GM03348 (cell line): ENCODE measurements at places on chromosomes 11 and 22.

- no peak for DNase-seq
Observed at GRCh38 chr11:76284161-76284560, 77.9 kb upstream of the WNT11 start.

DNA sequence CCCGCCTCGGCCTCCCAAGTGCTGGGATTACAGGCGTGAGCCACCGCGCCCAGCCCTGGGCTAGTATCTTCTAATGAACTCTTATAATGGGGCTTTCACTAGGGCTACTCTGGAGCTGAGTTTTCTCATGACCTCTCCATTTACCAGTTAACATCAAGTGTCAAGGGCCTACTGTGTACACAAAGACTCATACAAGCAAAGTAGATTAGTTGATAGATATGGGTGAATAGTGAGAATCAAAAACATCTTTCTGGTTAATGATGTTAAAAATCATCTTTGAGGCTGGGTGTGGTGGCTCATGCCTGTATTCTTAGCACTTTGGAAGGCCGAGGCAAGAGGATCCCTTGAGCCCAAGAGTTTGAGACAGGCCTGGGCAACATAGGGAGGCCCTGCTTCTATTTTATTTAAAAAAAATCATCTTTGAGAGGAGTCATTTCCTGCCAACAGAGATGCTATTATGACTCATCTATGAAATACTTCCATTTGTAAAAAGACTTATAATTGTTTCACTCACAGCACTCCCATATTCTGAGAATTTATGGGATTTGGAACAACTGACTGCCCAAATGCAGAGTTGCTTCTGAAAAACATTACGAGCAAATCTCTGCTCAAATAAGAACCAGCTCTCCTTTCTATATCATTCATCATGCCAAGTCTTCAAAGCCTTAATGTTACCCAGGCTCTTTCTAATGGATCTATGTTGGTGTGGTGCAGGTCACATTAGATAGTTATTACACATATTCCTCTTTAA lies 57.0 kb downstream of the GDPD4 start:
- peak; percentile 78 for DNase-seq

DNA sequence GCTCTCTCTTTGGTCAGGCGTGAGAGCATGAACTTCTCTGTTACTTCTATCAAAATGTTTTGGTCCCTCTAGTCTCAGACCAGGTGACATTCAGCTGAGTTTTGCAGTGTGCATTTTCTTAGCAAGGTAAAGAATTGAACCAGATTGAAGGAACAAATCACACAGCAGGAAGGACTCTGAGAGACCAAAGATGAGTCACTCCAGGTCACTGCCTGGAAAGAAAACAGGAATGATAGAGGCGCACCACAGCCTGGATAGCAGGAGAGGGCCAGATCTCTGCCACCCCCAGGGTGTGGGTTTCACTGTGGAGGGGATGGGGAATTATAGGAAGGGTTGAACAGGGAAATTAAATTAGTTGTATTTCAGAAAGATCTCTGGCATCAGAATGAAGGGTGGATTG lies 788.3 kb downstream of the NTM start:
- DNase-seq = peak; percentile 36

DNA sequence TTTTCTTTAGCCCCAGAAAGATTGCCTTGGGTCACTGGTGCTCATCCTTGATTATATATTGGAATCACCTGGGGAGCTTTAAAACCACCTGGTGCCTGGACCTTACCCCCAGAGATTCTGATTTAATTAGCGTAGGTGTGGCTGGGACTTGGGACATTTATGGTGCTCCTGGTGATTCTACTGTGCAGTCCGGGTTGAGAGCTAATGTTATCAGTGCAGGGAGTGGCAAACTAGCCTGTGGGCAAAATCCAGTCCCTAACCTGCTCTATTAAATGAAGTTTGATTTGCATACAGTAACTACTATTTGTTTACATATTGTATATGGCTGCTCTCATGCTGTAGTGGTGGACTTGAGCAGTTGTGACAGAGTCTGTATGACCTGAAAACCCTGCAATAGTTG lies 134.0 kb upstream of the SORL1-AS1 start:
- no peak for DNase-seq

DNA sequence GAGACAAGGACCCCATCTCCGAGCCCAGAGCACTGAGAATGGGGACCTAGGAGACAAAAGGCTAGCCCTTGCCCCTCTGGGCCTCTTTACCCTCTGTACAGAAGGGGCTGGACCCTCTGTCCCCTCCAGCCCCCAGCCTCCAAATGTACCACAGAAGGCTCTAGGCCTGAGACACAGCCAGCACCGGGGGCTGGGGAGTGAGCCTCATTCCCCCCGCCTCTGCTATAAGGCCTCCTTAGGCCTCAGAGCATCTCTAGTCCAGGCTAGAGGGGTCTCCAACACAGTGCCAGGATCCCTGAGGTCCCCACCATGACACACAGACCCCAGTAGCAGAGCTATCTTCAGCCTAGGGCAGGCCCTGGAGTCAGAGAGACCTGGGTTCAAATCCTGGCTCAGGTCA lies 4.8 kb downstream of the SMTN start:
- DNase-seq = no peak

DNA sequence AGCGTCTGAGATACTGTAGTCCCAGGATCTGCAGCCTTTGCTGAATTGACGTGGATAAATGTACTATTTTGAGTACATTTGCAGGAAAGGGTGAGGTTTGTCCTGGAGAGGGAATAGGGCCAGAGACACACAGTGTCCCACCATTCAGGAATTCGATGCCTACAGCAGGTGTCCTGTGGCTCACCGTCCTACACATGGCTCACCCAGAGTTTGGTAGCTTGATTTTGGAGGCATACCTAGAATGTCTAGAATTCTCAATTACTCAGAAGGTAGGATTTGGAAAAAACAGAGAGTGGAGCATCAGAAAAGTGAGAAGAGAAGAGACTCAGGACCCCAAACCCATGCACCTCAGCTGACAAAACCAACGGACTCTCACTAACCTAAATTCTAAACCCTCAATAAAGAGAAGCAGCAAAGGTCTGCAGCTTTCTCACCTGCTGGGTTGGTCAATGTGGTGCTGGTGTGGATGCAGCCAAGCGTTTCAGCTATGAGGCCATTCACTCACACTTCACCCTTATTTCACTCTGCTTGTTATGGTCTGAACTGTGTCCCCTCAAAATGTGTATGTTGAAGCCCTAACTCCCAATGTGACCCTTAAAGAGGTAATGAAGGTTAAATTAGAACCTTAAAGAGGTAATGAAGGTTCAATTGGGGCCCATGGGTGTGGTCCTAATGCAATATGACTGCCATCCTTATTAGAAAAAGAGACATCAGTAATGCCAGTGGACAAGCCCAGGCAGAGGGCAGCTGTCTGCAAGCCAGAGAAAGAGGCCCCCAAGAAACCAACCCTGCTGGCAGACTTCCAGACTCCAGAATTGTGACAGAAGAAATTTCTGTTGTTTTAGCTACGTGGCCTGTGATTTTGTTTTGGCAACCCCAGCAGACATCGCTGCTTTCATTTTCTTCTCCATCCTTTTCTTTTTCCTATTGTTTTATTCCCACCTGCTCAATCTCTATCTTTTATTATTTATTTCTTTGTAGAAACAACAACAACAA lies 187.8 kb downstream of the SNX19 start:
- no peak for DNase-seq

- no peak for DNase-seq
Observed at GRCh38 chr11:66904981-66905521, 48.2 kb downstream of the LRFN4 start.

GRCh38 chr22:29269731-29270474 lies 1.8 kb downstream of the EWSR1 start:
- no peak for DNase-seq

DNA sequence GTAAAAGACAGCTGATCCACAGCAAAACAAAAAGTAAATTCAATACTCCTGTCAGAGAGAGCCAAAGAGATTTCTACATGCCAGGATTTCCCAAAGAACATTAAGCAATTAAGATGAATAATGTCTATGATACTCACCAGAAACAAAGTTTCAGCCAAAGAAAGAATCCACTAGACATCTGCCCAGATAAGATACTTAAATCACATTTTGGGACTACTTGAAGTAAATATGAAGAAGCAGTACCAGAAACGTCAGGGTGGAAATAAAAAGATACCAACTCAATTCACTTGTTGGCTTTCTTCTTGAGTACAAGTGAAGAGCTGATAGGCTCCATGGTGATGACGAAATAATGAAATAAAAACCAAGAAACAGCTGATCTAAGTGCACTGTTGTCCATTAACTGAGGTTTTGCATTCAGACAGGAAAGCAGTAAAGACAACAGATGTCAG lies 31.6 kb upstream of the ARHGAP32 start:
- peak; percentile 48 for DNase-seq

GRCh38 chr11:44878711-44879110 lies 72.0 kb downstream of the TP53I11 start:
- no peak for DNase-seq

DNA sequence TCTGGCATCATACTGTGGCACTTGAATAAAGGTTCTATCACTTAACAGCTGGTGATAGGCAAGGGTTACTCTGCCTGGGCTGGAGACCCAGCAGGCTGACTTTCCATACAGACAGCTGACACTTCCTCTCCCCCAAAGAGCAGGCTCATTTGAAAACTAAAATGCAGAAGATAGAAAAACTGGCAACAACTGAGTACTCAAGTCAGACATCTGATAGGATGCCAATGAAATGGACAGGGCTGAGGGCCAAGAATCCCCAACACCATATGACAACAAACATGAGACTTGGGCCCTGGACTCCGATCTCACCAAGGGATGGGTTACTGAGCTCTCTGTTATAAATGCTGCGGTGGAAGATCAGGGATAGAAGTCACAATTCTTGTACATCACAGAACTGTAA lies 237.2 kb downstream of the LRRC4C start:
- no peak for DNase-seq

GRCh38 chr22:26565889-26566288 lies 24.0 kb downstream of the TPST2 start:
- no peak for DNase-seq

GRCh38 chr22:44574640-44575380 lies 76.8 kb upstream of the RTL6 start:
- DNase-seq = no peak

DNA sequence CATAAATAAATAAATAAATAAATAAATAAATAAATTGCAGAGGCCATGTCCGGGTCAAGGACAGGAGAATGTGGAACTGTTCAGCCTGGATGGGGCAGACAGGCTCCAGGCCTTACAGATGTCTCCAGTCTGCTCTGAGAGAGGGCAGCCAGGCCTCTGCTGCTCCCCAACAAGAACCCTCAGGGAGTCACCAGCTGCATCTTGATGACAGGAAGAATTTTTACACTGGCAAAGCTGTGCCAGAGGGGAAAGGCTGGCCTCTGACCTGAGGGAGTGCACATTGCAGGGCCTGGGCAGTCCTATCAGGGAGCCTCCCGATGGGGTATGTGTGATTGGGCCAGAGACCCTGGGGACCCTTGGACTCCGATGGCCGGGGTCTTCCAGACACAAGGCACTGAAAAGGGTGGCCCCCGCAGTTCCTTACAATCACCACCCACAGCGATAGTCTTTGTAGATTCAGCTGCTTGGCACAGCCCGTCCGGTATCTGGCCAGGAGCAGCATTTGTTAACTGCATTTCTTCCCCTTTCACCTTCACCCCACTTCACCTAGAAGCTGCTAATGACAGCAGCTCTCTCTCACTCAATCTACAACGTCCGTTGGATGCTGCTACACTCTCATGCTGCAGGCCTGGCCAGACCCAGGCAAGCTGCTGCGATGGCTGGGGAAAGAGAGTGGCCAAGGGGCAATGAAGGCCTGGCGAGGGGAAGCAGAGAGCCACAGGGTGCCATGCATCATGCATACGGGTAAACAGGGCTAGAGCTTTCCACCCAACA lies 8.1 kb downstream of the MOGAT2 start:
- DNase-seq = no peak

GRCh38 chr11:123577081-123577598 lies 77.3 kb downstream of the SCN3B start:
- peak; percentile 90 for DNase-seq

GRCh38 chr11:93477684-93478234 lies 65.4 kb downstream of the SMCO4 start:
- DNase-seq = no peak

GRCh38 chr11:71284525-71285092 lies 32.2 kb upstream of the SHANK2 start:
- DNase-seq = no peak

- DNase-seq = no peak
Observed at GRCh38 chr11:1167256-1167655, 9.5 kb downstream of the MUC5AC start.

GRCh38 chr11:48007677-48008076 lies 27.3 kb downstream of the PTPRJ start:
- DNase-seq = no peak

GRCh38 chr22:29071261-29072045 lies 1.4 kb upstream of the KREMEN1 start:
- peak; percentile 45 for DNase-seq

GRCh38 chr11:22920939-22921565 lies 60.8 kb upstream of the CCDC179 start:
- DNase-seq = peak; percentile 61

GRCh38 chr11:24406980-24407379 lies 89.9 kb upstream of the LUZP2 start:
- DNase-seq = no peak

GRCh38 chr11:64718780-64719124 lies 4.2 kb downstream of the NRXN2 start:
- no peak for DNase-seq

GRCh38 chr11:126543691-126544090 lies 188.2 kb downstream of the ST3GAL4 start:
- DNase-seq = no peak

DNA sequence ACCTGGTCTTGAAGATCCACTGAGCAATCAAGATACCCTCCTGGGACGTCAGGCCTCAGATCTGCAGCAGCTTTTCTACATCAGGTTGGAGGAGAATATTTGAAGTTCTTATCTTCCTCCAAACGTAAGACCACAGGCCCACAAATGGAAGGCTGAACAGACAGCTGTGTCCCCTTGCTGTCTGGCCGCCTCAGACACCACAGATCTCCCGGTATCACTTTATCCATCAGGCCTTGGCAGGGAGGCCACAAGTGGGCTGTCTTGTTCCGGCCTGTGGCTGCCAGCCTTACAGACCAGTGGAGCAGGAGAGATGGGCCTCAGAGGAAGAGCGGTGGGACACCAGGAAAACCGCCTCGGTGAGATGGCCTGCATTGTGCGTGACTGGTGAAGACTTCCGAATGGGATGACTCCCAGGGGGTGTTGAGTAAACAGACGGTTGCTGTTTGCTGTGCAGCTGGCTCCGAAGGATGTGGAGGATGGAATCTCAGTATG lies 15.9 kb downstream of the UBASH3B start:
- no peak for DNase-seq

- peak; percentile 15 for DNase-seq
Observed at GRCh38 chr11:77508019-77508418, 34.1 kb upstream of the PAK1 start.
